ENCODE measurements at places on chromosomes 13 and 19. TPM values are rescaled to one million over a fixed set of nuclear protein-coding genes. Genes with fewer than 3 reads are reported as not detected.
A peak's percentile ranks its signal among the peaks of the same experiment; 100 is the strongest.

DNA sequence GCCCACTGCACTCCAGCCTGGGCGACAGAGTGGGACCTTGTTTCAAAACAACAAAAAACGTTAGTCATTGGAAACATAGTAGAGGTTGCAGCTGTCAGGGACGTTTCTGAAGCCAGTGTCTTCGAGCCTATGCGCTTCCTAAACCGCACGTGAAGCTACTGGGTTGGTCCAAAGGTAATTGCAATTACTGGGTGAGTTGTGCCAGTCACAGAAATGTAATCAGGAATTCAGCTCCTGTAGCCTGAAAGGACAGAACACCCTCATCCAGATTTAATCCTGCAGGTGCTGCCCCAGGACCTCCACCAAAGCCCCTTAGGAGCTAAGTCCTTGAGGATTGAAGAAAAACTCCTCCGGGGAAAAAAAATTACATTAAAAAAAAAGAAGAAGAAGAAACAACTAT, 2.4 kb upstream of the RHPN2 start:
- DNase-seq = no peak

GRCh38 chr19:36489920-36490415, 607 bp upstream of the ZNF566 start:
- peak; percentile 88 for DNase-seq

DNA sequence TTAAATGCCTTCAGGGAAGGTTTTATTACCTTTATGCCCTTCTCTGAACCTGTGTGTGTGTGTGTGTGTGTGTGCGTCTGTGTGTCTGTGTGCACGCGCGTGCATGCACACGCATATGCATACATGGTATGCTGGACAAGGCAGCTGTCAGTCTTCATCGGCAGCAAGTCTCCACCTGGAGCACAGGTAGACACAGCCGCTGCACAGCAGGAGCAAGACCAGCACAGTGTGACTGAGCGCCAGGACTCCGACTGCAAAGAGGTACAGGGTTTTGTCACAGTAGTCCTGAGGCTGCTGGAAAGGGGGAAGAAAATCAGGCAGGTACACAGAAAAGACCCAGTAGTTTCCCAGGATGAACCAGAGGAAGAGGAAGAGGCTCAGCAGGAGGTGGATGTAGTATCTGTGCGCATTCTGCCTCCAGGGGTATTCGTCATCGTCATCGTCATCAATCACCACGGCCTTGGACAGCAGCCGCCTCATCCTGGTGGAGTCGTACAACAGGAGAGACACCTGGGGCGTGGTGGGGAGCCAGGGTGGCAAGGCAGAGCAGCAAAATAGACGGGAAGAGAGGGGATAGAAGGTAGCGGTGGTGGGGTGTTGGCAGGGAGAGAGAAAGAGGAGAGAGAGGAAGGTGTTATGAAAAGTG, 12.8 kb upstream of the DHRS12 start:
- DNase-seq = no peak

GRCh38 chr13:109760951-109761350, 25.4 kb downstream of the IRS2 start:
- no peak for DNase-seq

DNA sequence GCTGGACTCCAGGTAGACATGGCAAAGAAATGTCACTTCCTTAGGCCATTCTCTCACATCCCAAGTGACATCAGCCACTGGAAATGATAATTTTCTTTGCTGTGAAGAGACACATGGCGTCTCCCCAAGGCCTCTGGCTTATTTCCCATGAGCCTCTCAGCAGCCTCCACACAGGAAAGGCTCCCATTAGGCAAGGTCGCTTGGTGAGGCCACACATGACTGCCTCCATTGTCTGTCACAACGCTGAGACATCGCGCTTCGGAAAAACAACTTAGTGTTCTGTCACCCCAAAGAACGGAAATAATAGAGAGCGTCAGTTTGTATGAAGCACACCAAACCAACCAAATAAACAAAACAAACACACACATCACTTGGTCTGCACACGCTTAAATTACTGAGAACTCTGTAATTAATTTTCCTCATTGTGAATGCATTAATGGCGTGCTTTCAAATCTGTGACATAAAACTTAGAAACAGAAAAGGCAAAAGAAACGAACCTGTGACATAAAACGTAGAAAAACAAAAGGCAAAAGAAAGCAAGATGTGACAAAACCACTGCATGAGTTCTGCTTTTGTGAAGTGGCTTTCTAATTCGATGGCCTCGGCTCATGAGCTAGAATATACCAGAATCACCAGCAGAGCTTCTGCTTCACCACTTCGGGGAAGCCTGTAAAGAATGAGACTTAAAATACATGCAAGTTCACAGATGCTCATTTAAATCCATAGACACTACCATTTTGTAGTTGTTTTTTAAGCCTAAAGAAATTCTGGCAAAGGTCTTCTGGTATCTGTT, 404.2 kb upstream of the SGCG start:
- no peak for DNase-seq

- no peak for DNase-seq
Observed at GRCh38 chr19:1102407-1103131, 1.2 kb upstream of the GPX4 start.

DNA sequence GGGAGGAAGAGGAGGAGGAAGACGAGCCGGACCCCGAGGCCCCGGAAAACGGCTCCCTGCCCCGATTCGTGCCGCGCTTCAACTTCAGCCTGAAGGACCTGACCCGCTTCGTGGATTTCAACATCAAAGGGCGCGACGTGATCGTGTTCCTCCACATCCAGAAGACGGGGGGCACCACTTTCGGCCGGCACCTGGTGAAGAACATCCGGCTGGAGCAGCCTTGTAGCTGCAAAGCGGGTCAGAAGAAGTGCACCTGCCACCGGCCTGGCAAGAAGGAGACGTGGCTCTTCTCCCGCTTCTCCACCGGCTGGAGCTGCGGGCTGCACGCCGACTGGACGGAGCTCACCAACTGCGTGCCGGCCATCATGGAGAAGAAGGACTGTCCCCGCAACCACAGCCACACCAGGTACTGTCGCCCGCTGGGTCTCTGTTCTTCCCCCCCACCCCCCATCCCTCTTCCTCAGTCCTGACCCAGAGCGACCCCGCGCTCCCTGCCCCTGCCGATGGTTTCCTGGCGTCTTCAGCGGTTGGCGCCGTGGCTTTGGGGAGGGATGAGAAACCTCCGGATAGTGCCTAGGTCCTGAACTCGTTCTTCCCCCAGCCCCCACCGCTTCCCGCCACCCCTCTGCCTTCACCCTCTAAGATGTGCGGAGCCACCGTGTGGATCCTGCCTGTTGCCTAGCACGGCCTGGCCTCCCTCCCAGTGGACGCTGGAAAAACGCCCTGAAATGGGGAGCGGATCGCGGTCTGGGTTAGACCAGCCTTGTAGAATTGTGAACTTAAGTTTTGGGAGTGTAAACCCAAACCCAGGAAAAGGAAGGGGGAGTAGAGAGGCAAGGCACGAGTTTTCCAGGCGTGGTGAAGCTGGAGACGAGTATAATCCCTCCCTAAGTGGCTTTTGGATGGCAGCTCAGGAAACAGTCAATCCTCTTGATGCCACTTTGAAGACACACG, 1.5 kb downstream of the HS6ST3 start:
- DNase-seq = no peak

- DNase-seq = no peak
Observed at GRCh38 chr19:57515255-57515654, 11.9 kb upstream of the ZNF549 start.

DNA sequence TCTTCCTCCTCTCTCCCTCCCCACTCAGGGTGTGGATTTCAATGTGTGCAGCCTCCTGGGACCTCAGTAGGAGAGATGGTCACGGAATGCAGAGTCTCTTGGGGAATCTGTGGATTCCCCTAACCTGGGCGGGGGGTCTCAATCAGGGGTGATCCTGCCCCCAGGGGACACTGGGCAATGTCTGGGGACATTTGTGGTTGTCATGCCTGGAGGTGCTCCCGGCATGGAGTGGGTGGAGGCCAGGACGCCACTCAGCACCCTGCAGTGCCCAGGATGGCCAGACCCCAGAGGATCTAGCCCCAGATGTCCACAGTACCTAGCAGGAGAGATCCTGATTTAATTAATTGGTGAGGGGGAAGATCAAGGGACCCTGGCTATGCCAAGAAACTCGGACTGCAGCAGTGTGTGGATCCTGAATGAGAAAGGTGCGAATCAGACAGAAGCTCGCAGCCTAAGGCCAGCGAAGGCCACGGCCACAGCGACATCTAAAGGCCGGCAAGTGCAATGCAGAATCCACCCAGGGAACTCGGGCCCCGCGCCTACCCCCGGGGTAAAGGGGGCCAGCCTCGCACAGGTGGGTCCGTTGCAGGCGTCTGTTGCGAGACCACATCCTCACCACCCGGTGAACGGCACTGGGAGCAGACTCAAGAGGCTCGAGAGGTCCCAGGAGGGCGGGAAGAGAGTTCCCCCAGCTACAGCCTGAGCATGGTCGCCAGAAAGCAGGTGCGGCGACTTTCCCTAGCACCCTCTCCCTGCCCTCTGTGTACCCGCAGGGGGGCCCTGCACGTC, 88.8 kb downstream of the GNG7 start:
- no peak for DNase-seq

Gene SLC25A41
- 0.25 TPM for polyA plus RNA-seq

DNA sequence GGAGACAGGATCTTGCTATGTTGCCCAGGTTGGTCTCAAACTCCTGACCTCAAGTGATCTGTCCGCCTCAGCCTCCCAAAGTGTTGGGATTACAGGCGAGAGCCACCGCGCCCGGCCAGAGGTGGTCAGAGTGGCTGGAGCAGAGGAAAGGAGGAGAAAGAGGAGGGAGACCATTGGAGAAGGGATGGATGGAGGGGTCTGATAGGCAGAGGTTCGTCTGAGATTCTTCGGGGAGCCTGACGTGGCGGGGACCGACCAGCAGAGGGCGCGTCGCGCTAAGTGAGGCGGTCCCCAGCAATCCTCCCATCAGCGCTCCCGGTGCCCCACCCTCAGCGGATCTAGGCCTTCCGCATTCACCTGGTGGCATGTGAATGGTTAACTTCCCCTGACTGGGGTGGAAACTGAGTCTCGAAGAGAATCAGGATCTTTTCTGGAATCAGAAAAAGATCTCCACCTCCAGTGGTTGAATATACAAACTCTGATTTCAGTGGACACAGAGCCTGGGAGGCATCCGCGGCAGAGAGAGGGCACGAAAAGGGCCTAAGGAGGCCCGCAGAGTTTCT, 8.8 kb downstream of the GTPBP3 start:
- DNase-seq = no peak

Gene C19orf33
- polyA plus RNA-seq = 10.7 TPM

Gene CEACAM8
- polyA plus RNA-seq = 0.21 TPM

Gene C1QTNF9
- 0.24 TPM for polyA plus RNA-seq

DNA sequence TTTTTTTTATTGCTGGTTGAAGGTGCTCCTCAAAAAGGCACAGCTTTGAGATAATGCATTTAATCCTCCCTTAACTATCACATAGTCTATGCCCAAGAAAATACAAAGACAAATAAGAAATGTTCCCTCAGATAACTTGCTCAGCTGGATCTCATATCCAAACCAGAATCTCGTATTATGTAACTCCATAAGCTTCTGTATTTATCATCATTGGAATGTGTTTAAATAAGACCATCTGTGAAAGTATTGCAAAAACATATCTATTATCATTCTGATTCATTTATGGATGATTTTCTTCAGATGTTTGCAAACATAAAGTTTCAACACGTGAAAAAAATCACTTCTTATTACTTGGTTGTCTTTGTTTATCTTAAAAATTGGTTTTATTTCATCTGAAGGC, 190.9 kb downstream of the IRS2 start:
- DNase-seq = no peak

DNA sequence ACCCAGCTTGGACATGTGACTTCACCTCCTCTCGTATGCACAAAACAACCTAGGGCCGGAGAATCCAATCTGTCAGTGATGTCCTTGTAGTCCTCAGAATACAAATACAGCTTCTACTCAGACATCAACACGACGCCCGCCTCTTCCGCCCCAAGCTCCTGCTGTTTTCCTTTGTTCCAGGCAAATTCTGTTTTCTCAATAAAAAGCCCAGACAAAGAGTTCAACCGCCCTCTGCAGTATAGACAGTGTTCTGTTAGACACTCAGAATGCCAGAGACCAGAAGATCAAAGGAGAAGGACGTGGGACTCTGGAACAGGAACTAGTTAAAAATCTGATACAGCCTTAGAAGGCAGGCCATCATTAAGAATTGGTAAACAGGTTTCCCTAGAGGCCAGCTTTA, 42.0 kb upstream of the GGACT start:
- DNase-seq = no peak

DNA sequence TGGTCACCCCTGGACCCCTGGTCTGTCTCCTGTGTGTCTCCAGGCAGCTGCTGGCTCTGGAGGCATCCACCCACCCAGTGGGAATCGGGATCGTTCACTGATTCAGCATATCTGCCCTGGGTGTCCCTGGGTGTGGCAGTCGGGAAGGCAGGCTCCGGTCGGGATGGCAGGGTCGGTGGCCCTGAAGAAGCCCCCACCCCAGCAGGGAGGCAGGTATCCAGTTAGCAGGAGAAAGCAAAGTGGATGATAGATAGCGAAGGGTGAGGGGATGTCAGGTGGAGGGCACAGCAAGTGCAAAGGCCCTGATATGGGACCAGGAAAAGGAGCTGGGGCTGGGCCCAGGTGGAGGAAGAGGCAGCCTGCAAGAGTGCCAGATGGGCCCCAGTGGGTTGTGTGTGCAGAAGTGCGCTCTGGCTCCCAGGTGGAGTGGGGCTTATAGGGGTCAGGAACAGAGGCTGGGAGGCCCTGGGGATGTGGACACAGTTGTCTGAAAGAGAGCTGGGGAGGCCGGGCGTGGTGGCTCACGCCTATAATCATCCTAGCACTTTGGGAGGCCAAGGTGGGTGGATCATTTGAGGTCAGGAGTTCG, 2.3 kb downstream of the SSBP4 start:
- DNase-seq = no peak

DNA sequence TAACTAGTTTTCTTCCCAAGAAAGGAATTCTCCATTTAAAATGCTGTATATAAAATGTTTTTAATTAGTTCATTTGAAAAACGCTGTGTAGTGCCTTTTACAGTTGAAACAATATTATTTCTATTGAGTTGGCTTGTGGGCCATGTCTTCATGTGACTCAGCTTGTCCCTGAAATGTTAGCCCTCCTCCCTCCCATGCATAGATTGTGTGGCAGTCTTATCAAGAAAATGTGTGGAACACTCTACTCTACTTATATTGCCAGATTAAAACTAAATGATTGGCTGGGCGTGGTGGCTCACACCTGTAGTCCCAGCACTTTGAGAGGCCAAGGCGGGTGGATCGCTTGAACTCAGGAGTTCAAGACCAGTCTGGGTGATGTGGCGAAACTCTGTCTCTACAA, 33.4 kb downstream of the TFDP1 start:
- no peak for DNase-seq

Gene ZNF43
- 43.1 TPM for polyA plus RNA-seq

Gene UNC13A
- 0.10 TPM for polyA plus RNA-seq

- DNase-seq = no peak
Observed at GRCh38 chr13:99331881-99332293, 24.7 kb upstream of the GPR183 start.

Gene CADM4
- 43.1 TPM for polyA plus RNA-seq

Measured in right renal cortex interstitium (tissue), 3 donors.